ENCODE measurements at places on chromosomes 4 and X.

GRCh38 chrX:12319003-12319519 is 180.8 kb downstream of the FRMPD4 start:
- DNase-seq = no peak

GRCh38 chr4:10161840-10162239 is 45.2 kb upstream of the WDR1 start:
- DNase-seq = no peak

DNA sequence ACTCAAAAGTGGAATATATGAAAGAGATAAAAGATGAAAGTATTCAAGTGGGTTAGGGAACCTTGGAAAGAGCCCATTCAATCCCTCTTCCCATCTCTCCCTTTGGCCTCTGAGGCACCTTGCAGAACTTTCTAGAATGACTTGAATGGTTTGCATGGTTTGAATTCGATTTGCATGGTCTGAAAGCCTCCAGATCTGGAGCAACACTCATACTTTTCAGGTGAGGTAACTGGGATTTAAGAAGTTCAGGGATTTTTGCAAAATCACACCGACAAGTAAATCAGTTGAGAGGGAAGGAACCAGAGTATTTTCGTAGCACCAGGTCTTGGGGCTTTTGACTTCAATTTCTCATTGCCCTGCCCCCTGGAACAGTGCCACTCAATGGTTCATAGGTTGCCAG is 476.0 kb upstream of the FTHL17 start:
- no peak for DNase-seq

- DNase-seq = no peak
Measured at GRCh38 chr4:75916091-75916661, 13.9 kb upstream of the PPEF2 start.

DNA sequence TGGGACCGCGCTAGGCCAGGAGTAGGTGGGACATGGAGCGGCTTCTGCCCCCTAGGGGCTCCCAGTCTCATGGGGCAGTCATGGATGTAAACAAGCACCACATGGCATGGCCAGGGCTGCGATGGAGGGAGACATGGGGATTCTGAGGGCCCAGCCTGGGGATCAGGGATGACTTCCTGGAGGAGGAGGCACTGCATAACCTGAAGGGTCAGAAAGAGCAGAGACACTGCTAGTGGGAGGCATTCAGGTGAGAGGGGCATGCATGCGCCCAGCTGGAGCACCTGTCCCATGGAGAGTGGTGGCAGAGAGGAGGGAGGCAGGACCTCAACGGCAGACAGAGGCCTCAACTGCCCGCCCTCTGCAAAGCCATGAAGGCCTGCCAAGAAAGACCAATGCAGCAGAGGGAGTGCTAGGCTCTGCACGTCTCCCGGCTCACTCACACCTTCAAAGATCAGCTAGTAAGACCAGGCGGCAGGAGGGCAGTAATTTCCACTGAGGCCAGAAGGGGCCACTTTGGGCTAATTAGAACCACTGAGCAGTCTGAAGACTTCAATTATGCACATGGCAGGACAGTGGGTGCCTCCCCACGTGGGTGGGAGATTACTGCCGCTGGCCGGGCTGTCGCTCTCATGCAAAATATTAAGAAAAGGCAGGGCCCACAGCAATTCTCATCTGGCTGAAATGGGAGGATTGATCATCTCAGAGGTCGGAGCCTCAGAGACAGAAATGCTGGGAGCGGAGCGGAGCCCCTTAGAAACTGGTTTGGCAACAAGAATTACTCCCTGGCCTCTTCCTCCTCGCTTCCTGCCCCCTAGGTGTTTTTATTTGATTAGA is 69.6 kb downstream of the PPP2R2C start:
- DNase-seq = no peak

DNA sequence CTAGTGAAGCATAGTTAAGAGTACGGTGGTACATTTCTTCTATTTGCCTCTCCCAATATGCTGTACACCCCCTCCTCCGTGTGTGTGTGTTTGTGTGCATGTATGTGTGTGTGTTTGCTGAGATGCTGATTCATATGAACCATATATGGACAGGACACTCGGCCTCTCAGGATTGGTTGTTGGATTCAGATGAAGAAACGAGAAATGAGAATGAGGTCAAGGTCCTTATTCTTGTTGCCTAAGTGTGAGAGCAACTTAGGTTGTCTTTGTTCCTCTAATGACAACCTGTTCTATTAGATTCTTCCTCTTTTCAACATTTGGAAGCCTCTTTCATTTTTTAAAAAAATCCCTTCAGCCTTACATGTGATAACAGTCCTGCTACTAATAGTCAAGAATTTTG is 1387.6 kb downstream of the STIM2 start:
- no peak for DNase-seq

DNA sequence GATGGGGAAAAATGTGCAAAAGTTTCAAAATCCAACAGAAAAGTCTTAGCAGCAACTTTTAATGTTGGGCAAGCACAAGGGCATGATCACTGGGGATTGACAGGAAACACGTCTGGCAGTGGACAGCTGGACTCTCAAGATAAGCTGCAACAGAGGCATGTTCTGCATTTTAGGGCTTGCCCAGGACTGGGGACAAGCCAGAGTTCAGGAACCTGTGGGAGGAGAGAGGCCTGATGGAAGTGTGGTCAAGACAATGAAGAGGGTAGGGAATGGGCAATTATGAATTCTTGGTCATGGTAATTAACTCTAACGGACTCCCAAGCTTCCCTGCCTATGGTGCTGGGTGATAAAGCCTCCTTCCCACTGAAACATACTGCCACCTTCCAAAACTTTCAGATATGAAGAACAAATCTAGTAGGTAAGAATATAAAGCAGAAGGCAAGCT is 48.4 kb downstream of the ANXA3 start:
- no peak for DNase-seq

GRCh38 chrX:114580336-114580735 is 3.5 kb upstream of the HTR2C start:
- no peak for DNase-seq

DNA sequence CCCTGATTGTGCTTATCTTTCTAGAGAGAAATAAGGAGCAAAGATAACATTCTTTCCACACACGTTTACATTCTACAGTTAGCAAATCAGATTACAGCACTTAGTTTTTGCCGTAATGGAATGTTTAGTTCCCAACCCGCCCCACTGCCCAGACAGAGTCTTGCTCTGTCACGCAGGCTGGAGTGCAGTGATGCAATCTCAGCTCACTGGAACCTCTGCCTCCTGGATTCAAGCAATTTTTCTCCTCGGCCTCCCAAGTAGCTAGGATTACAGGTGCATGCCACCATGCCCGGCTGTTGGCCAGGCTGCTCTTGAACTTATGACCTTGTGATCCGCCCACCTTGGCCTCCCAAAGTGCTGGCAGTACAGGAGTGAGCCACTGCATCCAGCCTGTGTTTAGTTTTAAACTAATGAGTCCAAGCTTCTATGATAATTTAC is 8.4 kb upstream of the PRPS1 start:
- no peak for DNase-seq

GRCh38 chr4:189786447-189786846 is 154.2 kb upstream of the FRG1 start:
- no peak for DNase-seq

GRCh38 chrX:78923198-78924015 is 21.8 kb upstream of the P2RY10 start:
- DNase-seq = no peak

GRCh38 chrX:48498374-48498809 is 10.4 kb upstream of the PORCN start:
- DNase-seq = no peak

DNA sequence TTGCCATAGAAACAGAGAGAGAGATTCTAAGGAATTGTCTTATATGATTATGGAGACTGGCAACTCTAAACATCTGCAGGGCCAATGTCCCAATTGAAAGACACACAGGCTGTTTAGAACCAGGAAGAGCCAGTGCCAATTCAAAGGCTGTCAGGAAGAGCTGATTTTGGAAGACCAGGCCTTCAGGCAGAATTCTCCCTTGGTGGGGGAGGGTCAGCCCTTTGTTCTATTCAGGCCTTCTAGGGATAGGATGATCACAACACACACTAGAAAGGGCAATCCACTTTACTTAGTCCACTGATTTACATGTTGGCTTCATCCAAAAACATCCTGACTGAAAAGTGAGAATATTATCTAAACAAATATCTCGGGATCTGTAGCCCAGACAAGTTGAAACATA is 15.2 kb downstream of the C4orf46 start:
- DNase-seq = no peak

DNA sequence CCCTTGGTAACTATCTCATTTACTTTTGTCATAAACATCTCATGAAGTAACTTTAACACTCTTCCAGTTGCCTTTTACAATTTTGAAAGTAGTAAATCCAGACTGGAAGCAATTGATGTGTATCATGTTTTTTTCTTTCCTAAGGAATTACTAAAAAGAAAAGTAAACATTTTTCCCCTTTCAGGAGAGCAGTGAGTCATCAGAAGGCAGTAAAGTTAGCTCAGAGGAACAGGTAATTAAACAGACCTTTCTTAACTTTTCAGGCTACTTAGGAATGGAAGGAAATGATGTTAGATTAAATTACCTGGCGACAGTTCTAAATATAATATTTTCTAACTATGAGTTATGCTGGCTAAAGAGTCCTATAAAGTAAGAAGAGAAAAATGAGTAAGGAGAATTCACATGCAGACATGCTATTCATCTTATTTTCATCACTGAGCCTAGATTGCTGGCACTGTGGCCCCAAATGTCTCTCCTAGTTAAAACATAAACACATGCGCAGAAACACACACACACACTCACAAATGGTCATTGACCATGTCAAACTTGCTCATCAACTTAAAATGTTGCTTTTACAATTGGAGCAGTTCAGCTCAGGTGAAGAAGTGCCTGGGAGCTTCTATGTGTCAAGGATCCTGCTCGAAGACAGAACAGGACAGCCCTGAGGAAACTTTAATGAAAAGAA is 9.3 kb downstream of the DMP1 start:
- no peak for DNase-seq

GRCh38 chr4:55330241-55330640 is 15.8 kb upstream of the SRD5A3 start:
- no peak for DNase-seq

GRCh38 chrX:134658760-134659023 is 421 bp upstream of the PLAC1 start:
- no peak for DNase-seq

DNA sequence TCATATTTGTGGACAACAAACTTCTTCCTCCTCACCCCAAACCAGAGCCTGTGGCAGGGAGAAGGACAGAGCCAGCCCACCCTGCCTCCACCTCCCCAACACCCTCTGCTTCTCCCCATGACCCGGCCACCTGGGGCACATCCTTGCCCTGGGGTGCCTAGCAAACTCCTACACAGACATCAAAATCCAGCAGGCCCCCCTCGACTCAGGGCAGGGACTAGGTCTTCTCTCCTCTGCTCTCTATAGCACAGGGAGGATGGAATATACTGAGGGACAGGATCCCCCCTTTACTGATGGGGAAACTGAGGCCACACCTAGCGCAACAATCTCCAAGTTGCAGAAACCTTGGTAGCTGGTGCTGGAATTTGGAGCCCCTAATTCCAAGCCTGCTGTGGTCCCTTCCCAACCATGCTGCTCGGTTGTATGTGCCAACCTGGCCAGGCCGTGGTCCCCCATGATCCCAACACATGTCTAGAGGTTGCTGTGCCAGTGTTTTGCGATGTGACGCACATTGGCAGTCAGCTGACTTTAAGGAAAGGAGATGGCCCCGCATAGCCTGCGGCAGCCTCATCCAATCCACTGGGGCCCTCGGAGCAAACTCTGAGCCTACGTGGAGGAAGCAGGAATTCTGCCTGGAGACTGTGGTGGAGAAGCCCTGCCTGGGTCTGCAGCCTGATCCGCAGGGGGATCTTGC is 53.9 kb upstream of the ADRA2C start:
- no peak for DNase-seq

GRCh38 chrX:45208121-45208856 is 7.6 kb upstream of the DIPK2B start:
- no peak for DNase-seq

- DNase-seq = no peak
Measured at GRCh38 chr4:76990288-76991080, 40.9 kb downstream of the SEPTIN11 start.

GRCh38 chrX:18674417-18674787 is 2.5 kb upstream of the RS1 start:
- no peak for DNase-seq

DNA sequence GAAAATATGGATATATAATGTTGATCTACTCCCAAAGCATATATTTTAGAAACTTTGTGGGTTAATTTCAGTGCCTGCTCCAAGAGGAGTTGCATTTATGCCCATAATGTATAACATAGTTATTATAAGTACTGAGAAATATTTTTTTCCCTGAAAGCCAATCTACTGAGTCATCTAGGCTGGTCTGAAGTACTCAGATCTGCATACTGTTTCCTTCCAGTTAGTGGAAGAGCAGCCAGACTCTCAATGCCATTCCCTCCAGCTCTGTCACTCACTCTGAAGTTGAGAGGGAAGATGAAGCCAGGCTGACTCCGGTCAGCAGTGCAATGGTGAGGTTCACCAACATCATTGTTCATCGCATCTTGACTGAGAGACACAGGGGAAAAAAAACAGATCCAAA is 505.1 kb downstream of the PPARGC1A start:
- DNase-seq = no peak

- DNase-seq = no peak
Measured at GRCh38 chrX:555725-556666, 74.6 kb upstream of the SHOX start.

- no peak for DNase-seq
Measured at GRCh38 chr4:189048119-189048518, 892.6 kb upstream of the FRG1 start.

DNA sequence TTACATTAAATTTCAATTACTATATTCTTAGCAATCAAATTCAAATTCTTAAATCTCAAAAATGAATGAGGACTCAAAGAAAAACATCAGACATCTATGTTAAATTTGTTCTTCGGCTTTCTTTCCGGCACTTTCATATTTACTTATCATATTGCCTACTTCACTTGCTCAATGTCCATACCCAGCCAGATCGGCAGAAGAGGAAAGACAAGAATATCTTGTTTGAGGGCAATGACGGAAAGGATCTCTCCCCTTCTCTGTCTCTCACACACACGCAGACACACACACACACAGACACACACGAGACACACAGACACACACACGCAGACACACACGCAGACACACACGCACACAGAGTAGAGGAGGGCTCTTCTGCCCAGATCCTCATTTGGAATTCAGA is 13.2 kb upstream of the IRF2 start:
- no peak for DNase-seq

- no peak for DNase-seq
Measured at GRCh38 chrX:84133023-84133422, 55.0 kb downstream of the RPS6KA6 start.

GRCh38 chrX:40260146-40260747 is 162.5 kb upstream of the BCOR start:
- no peak for DNase-seq

GRCh38 chr4:41141900-41142299 is 72.4 kb downstream of the APBB2 start:
- DNase-seq = no peak

DNA sequence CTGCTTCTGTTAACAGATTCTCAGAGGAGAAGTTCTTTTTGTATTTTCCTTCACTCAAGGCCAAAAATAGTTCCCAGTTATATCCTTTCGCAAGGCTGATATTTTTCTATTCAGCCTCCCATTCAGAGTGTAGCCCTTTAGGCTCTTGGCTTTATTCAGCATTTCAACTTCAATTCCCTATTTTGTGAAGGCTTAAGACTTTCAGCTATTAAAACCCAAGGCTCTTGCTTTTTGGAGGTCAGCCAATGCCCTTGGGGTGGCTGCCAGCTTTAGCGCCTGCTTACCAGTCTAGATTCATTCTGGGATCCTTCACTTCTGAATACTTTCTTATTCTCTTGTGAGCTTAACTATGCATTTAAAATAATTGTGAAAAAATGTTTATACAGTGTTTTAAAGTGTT is 57.3 kb upstream of the ADGRA3 start:
- DNase-seq = no peak

GRCh38 chr4:29005838-29006237 is 1714.3 kb upstream of the PCDH7 start:
- DNase-seq = no peak

All from NCI-H1436 treated with DMSO at 0.1 percent for 48 hours (cell line).